ENCODE measurements at places on chromosomes 12 and 14. TPM values are rescaled to one million over a fixed set of nuclear protein-coding genes. Genes with fewer than 3 reads are reported as not detected.

The CCDC197 gene
- polyA plus RNA-seq, result not detected

The RTN1 gene
- 1,179 TPM for polyA plus RNA-seq

The LMNTD1 gene
- not detected for polyA plus RNA-seq

The USP44 gene
- polyA plus RNA-seq, result 3.2 TPM

The TGFB3 gene
- 1.3 TPM for polyA plus RNA-seq

The KRT4 gene
- not detected for polyA plus RNA-seq

The LMO3 gene
- 42.8 TPM for polyA plus RNA-seq

The NPFF gene
- not detected for polyA plus RNA-seq

The C12orf60 gene
- polyA plus RNA-seq, result 3.8 TPM

The MANSC1 gene
- 1.3 TPM for polyA plus RNA-seq

The ACACB gene
- 0.22 TPM for polyA plus RNA-seq

The HOXC6 gene
- not detected for polyA plus RNA-seq

The DEPDC4 gene
- polyA plus RNA-seq, result not detected

The SLC25A21 gene
- polyA plus RNA-seq, result 0.35 TPM

The PROX2 gene
- polyA plus RNA-seq, result not detected

The SMCO2 gene
- polyA plus RNA-seq, result 2.4 TPM
